Naive thymus-derived CD8-positive, alpha-beta T cell (primary cell): ENCODE measurements at places on chromosomes 4 and X. TPM values are rescaled to one million over a fixed set of nuclear protein-coding genes. Genes with fewer than 3 reads are reported as not detected.

The ARFIP1 gene
- total RNA-seq, result 14.5 TPM

The TKTL2 gene
- total RNA-seq, result not detected

The CCDC120 gene
- 12.9 TPM for total RNA-seq

The BRS3 gene
- not detected for total RNA-seq

The STPG2 gene
- not detected for total RNA-seq

The TMEM255A gene
- not detected for total RNA-seq

The ADH1B gene
- total RNA-seq, result not detected

DNA sequence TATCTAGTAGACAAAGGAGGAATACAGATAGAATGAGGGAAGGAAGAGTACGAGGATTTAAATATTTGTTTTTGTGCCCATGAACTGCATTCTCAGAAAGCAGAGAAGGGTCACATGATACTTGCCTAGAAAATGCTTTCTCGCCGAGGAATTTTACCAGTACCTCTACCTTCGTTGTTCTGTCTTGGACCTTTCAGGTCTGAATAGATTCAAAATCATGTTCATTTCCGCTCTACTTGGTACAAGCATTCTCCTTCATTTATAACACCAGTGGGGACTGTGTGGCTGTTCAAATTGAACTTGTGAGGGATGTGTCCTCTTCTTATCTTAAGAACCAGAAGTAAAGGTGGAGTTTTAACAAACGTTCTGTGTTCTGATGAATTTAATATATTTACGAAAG, 1.9 kb downstream of the USP38 start:
- peak overlapping the region; percentile 96 for H3K27ac ChIP-seq
- H3K4me3 ChIP-seq, result peak overlapping the region; percentile 93

GRCh38 chr4:120725639-120726580, 196.6 kb downstream of the PRDM5 start:
- no peaks in the 10 kb centered on the region for H3K27me3 ChIP-seq
- no peak overlapping the region for H3K27ac ChIP-seq
- no peaks in the 10 kb centered on the region for H3K36me3 ChIP-seq

- H3K4me3 ChIP-seq, result no peak overlapping the region
- H3K36me3 ChIP-seq, result peaks cover 23% of the 10 kb centered on the region
- no peak overlapping the region for H3K27ac ChIP-seq
- peaks cover 9% of the 10 kb centered on the region for H3K4me1 ChIP-seq
- no peak for DNase-seq
- H3K27me3 ChIP-seq, result no peaks in the 10 kb centered on the region
These were observed 94.3 kb downstream of the ANAPC10 start for GRCh38 chr4:145003675-145004074.

- no peak for DNase-seq
- no peaks in the 10 kb centered on the region for H3K4me1 ChIP-seq
- no peak overlapping the region for H3K27ac ChIP-seq
- H3K36me3 ChIP-seq, result no peaks in the 10 kb centered on the region
- no peaks in the 10 kb centered on the region for H3K27me3 ChIP-seq
- no peak overlapping the region for H3K4me3 ChIP-seq
These were observed 20.2 kb upstream of the PRDM5 start for GRCh38 chr4:120942776-120943175.

DNA sequence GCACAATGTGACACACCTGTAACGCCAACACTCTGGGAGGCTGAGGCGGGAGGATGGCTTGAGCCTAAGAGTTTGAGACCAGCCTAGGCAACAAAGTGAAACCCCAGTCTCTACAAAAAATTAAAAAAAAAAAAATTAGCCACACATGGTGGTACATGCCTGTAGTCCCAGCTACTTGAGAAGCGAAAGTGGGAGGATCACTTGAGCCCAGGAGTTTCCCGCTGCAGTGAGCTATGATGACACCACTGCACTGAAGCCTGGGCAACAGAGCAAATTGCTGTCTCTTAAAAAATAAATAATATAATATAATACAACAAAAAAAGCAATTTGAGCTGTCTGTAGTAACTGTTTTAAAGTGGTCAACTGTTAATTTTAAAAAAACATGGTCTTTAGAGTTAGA, 13.2 kb downstream of the SPOCK3 start:
- H3K27me3 ChIP-seq, result no peaks in the 10 kb centered on the region
- no peak overlapping the region for H3K27ac ChIP-seq
- H3K4me1 ChIP-seq, result no peaks in the 10 kb centered on the region
- no peak overlapping the region for H3K4me3 ChIP-seq
- no peak for DNase-seq

DNA sequence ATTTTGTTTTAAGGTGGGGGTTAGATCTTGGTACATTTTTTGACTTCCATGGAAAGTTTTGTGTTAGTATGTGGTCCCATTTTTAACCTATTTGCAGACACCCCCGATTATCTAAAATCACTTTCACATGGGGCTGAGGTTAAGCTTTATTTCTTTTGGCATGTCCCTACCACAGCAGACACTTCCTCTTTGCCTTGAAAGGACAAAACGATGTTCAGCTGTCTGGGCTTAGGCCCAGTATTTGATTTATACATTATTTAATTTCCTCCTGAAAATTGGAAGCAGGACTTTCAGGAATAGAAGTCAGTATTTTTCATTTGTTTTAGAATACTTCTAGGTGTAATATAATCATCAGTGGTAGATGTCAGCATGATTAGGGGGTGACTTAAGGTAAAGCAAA, 112.4 kb upstream of the SPRY1 start:
- peaks cover 2% of the 10 kb centered on the region for H3K4me1 ChIP-seq
- no peak overlapping the region for H3K27ac ChIP-seq
- H3K27me3 ChIP-seq, result no peaks in the 10 kb centered on the region
- H3K4me3 ChIP-seq, result no peak overlapping the region
- H3K36me3 ChIP-seq, result peaks cover 35% of the 10 kb centered on the region

GRCh38 chr4:76420188-76420761, 666 bp downstream of the CCDC158 start:
- H3K27me3 ChIP-seq, result peaks cover 26% of the 10 kb centered on the region
- peaks cover 7% of the 10 kb centered on the region for H3K4me1 ChIP-seq
- H3K27ac ChIP-seq, result no peak overlapping the region
- no peak for DNase-seq

DNA sequence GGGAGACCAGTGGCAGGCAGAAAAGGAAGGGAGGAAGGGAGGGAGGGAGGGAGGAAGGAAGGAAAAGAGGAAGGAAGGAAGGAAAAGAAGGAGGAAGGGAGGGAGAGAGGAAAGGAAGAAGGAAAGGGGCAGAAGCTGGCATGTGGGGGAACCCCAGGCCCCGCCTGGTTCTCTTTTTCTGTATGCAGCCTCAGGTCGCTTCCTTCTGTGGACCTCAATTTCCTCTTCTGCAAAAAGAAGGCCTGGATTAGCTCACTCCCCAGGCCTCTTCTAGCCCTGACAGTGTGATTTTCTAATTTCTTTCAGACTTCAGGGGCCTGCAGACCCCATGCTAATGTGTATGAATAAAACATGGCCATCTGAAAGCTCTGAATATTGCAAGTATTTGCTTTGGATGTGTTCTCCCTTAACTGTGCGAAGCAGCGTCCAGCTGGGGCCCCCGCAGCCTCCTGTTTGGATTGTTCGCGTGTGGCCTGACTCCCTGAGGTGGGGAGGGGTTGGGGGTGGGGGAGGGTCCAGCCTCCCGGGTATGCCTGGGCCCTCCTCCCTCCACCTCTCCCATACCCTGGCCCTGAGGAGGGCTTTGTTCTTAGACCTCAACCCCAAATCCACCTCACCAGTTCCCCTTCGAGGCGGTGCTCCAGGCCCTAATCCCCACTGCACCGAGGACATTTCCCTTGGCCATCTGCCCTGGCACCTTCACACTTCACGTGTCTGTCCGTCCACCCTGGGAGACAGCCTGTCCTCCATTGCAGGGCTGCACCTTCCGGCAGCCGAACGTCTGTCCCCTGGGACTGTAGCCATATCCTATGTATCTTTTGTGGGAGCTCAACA, 199.9 kb upstream of the ATP6AP2 start:
- H3K4me1 ChIP-seq, result no peaks in the 10 kb centered on the region
- no peaks in the 10 kb centered on the region for H3K27me3 ChIP-seq
- no peak for DNase-seq
- no peak overlapping the region for H3K27ac ChIP-seq
- no peaks in the 10 kb centered on the region for H3K36me3 ChIP-seq

- H3K4me1 ChIP-seq, result no peaks in the 10 kb centered on the region
- peaks cover 71% of the 10 kb centered on the region for H3K36me3 ChIP-seq
- H3K27ac ChIP-seq, result no peak overlapping the region
- DNase-seq, result no peak
- no peaks in the 10 kb centered on the region for H3K27me3 ChIP-seq
These were observed 19.7 kb downstream of the VSIG1 start for GRCh38 chrX:108064613-108065012.

GRCh38 chr4:29336861-29337260, 1383.3 kb upstream of the PCDH7 start:
- H3K36me3 ChIP-seq, result no peaks in the 10 kb centered on the region
- no peaks in the 10 kb centered on the region for H3K27me3 ChIP-seq
- no peak overlapping the region for H3K4me3 ChIP-seq
- H3K4me1 ChIP-seq, result no peaks in the 10 kb centered on the region

GRCh38 chr4:42558156-42558555, 98.7 kb downstream of the ATP8A1 start:
- H3K36me3 ChIP-seq, result peaks cover 30% of the 10 kb centered on the region
- no peak overlapping the region for H3K4me3 ChIP-seq
- H3K27ac ChIP-seq, result no peak overlapping the region
- H3K4me1 ChIP-seq, result peaks cover 7% of the 10 kb centered on the region
- no peaks in the 10 kb centered on the region for H3K27me3 ChIP-seq
- DNase-seq, result no peak

DNA sequence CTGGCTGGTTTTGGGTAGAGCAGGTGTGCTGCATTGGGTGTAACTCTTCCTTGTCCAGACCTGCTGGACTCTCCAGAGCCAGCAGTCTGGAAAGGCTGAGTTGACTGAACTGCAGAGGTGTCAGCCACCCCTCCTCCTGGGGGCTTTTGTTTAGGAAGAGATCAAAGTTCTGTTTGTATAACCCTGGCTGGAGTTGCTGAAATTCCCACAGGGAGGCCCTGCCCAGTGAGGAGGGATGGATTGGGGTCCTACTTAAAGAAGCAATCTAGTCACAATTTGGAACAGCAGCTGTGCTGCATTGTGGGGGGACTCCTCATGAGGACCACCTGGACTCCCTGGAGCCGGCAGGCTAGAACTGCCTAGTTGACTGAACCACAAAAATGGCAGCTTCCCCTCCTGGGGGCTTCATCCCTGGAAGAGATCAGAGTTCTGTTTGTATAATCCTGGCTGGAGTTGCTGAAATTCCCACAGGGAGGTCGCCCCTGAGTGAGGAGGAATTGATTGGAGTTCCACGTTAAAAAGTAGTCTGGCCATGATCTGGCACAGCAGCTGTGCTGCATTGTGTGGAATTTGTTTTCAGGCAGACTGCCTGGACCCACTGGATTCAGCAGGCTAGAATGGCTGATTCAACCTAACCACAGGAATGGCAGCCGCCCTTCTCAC, 264.9 kb upstream of the ZC4H2 start:
- H3K27ac ChIP-seq, result no peak overlapping the region
- peaks cover 23% of the 10 kb centered on the region for H3K36me3 ChIP-seq
- no peaks in the 10 kb centered on the region for H3K4me1 ChIP-seq
- DNase-seq, result no peak
- H3K27me3 ChIP-seq, result no peaks in the 10 kb centered on the region

DNA sequence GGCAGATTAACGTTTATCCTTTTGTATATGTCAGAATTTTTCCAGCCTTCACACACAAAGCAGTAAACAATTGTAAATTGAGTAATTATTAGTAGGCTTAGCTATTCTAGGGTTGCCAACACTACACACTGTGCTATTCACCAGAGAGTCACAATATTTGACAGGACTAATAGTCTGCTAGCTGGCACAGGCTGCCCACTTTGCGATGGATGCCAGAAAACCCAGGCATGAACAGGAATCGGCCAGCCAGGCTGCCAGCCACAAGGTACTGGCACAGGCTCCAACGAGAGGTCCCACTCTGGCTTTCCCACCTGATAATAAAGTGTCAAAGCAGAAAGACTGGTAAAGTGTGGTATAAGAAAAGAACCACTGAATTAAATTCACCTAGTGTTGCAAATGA, 94.8 kb downstream of the TET2 start:
- H3K4me1 ChIP-seq, result peaks cover 5% of the 10 kb centered on the region
- no peaks in the 10 kb centered on the region for H3K27me3 ChIP-seq
- no peak overlapping the region for H3K27ac ChIP-seq
- H3K36me3 ChIP-seq, result peaks cover 67% of the 10 kb centered on the region

DNA sequence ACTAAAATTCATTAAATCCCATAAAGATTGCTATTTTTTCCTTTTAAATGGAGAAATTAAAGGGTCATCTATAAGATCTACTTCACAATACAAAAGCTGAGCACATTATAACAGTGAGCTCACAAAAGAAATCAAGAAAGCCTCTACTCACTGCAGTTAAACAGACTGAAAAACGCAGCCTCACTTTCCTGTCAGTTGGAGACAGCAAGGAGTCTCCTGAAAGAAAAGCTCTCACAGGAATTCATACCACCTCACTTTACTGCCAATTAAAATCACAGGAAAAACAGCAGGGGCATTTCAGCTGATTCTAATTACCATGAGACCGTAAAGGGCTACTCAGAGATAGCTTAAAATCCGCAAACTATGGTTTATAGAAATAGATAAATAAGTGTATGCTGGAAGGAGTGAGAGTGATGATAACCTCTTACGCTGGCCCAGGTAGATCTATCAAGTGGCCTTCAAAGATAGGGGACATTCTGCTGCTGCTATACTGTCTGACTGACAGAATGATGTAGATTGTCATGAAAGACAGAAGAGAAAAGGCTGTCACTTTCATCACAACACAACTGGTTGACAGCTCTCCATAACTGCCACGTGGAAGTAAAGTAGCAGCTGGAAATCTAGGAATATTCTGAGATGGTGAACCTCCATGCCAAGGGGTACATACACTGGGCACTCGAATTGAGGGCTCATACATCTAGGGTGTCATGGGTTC, 1333.7 kb upstream of the DIAPH2 start:
- H3K4me1 ChIP-seq, result no peaks in the 10 kb centered on the region
- no peaks in the 10 kb centered on the region for H3K36me3 ChIP-seq
- no peaks in the 10 kb centered on the region for H3K27me3 ChIP-seq
- DNase-seq, result no peak

DNA sequence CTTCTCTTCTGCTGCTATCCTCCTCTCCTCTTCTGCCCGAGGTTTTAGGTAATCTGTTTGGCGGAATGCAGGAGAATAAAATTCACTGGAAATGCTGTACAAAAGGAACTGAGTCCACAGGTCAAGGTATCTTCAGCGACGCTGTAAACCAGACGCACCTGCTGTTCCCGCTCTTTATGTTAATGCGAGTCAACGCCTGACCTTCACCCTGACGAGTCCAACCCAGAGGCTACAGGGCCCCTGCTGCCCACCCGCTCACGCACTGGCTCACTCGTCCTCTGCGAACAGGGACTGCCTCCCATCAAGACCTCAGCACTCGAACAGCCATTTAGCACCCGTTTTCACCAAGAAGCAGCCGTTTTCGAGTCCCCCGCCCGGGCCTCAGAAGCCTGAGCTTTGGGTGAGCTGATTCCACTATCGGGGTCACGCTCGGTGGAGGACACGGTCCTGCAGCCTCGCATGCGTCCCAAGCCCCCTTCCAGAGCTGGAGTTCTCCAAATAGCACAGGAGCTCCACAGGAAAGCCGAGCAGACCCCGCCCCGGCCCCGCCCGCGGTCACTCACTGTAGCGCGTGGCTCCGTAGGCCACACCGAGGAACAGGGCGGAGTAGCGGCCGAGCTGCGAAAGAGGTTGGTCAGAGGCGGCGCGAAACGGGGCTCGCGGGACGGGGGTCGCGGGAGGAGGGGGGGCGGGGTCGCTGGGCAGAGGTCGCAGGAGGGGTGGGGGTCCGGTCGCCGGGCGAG, 556 bp downstream of the ATP5ME start:
- H3K4me1 ChIP-seq, result peaks cover 25% of the 10 kb centered on the region
- H3K36me3 ChIP-seq, result peaks cover 29% of the 10 kb centered on the region
- H3K27ac ChIP-seq, result peak overlapping the region; percentile 88
- H3K27me3 ChIP-seq, result no peaks in the 10 kb centered on the region
- peak overlapping the region; percentile 80 for H3K4me3 ChIP-seq
